Stimulated activated memory B cell treated with anti-CD40 and anti-IgM and Interleukin-4, amounts not matched to agents 10 μg/mL and 1 μg/mL and 100 μg/mL, for 72 hours (primary cell): ENCODE measurements at places on chromosomes 11 and 22.

GRCh38 chr11:102108734-102109440 lies 1.4 kb upstream of the YAP1 start:
- peaks cover 12% of the 10 kb centered on the region for H3K4me1 ChIP-seq
- no peak for ATAC-seq
- H3K4me3 ChIP-seq: no peak overlapping the region
- H3K27me3 ChIP-seq: peaks cover 52% of the 10 kb centered on the region
- no peak overlapping the region for H3K27ac ChIP-seq
- no peaks in the 10 kb centered on the region for H3K36me3 ChIP-seq

GRCh38 chr11:69355346-69355940 lies 61.5 kb downstream of the MYEOV start:
- H3K36me3 ChIP-seq: no peaks in the 10 kb centered on the region
- H3K27me3 ChIP-seq: peaks cover 48% of the 10 kb centered on the region
- no peak overlapping the region for H3K27ac ChIP-seq
- peaks cover 4% of the 10 kb centered on the region for H3K4me1 ChIP-seq

GRCh38 chr11:78941226-78941851 lies 366.7 kb upstream of the NARS2 start:
- no peak overlapping the region for H3K4me3 ChIP-seq
- no peaks in the 10 kb centered on the region for H3K36me3 ChIP-seq
- ATAC-seq: no peak
- no peak overlapping the region for H3K27ac ChIP-seq
- H3K4me1 ChIP-seq: no peaks in the 10 kb centered on the region

DNA sequence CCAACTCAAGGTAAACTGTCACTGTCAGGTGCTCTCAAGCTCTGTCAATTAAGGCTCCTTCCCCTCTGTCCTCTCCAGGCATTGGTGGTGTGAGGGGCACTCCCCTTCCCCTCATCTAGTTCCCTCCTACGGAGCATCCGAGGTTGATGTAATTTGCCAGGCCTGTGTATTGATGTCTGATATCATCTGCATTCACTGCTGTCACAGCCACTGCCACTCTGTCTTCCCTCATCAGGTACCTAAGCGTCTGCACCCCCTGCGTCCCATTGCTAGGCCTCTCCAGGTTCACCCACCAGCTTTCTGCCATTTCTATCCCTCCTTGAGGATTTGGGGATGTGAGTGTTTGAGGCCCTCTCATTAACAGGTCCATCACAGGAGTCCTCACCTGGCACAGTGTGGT lies 50.0 kb upstream of the SYT13 start:
- ATAC-seq: no peak
- no peaks in the 10 kb centered on the region for H3K36me3 ChIP-seq
- peaks cover 34% of the 10 kb centered on the region for H3K4me1 ChIP-seq

GRCh38 chr22:19882446-19883381 lies 28.0 kb upstream of the GNB1L start:
- no peaks in the 10 kb centered on the region for H3K27me3 ChIP-seq
- H3K36me3 ChIP-seq: no peaks in the 10 kb centered on the region
- H3K27ac ChIP-seq: no peak overlapping the region
- no peak overlapping the region for H3K4me3 ChIP-seq

DNA sequence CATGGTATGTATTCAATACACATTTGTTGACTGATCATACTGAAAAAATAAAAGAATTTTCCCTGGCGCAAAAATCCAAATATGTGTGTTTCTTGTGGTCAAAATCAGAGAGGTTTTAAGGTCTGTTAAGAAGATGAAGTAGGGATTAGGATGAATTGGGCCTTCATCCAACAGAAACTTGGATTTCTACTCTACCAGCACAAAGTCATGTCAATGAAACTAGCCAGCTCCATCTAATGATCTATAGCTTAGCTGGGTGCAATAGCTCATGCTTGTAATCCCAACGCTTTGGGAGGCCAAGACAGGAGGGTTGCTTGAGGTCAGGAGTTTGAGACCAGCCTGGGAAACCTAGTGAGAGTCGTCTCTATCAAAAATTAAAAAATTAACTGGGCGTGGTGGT lies 65.5 kb downstream of the USP35 start:
- no peak overlapping the region for H3K27ac ChIP-seq
- ATAC-seq: no peak
- H3K4me1 ChIP-seq: peaks cover 6% of the 10 kb centered on the region
- H3K27me3 ChIP-seq: no peaks in the 10 kb centered on the region
- H3K36me3 ChIP-seq: peaks cover 17% of the 10 kb centered on the region
- no peak overlapping the region for H3K4me3 ChIP-seq

DNA sequence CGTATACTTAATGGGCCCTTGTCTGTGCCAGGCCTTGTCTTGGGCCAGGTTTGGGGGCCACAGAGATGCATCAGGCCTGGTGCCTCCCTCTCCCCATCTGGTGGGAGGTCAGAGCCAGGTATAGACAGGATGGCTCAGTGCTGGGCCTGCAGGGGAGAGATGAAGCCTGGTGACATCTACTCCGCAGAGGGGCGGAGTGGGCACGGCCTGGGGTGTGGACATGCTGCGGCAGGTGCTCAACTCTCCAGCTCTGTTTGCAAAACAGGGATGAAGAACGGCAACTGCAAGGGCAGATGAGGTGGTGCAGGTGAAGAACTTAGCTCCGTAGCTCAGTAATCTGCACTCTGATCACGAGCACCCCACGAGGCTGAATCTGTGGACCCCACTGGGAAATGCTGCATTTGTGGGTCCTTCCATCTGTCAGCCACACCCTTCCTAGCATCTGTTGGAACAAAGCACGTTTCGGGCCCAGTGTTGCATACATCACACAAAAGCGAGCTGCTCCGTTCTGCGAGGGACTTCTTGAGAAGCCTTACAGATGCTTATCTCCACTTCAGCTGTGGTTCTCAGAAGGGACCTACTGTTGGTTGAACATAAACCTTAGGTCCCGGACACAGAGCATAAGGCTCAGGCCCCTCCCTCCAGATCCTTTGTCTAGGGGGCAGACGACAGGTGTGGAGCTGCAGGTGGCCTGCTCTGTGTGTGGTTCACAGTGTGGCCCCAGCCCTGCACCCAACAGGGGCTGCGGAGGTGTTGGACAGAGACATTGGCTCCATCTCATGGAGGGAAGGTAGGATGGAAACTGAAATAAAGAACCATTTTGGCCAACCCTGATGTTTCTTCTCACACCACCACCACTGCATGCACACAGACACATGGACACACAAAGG lies 78.3 kb downstream of the LRRC32 start:
- no peak overlapping the region for H3K27ac ChIP-seq
- H3K4me1 ChIP-seq: peaks cover 46% of the 10 kb centered on the region
- no peak for ATAC-seq
- H3K27me3 ChIP-seq: peaks cover 8% of the 10 kb centered on the region

GRCh38 chr11:44728491-44728910 lies 1.7 kb downstream of the TSPAN18 start:
- no peak overlapping the region for H3K27ac ChIP-seq
- H3K36me3 ChIP-seq: no peaks in the 10 kb centered on the region
- H3K27me3 ChIP-seq: peaks cover 25% of the 10 kb centered on the region

GRCh38 chr22:30226192-30226832 lies 20.2 kb downstream of the LIF start:
- H3K36me3 ChIP-seq: no peaks in the 10 kb centered on the region
- ATAC-seq: no peak
- H3K27me3 ChIP-seq: peaks cover 33% of the 10 kb centered on the region
- H3K4me1 ChIP-seq: peaks cover 21% of the 10 kb centered on the region

- peaks cover 4% of the 10 kb centered on the region for H3K4me1 ChIP-seq
- peaks cover 20% of the 10 kb centered on the region for H3K36me3 ChIP-seq
- H3K27ac ChIP-seq: no peak overlapping the region
- no peaks in the 10 kb centered on the region for H3K27me3 ChIP-seq
- no peak for ATAC-seq
These were observed 19.6 kb upstream of the PISD start for GRCh38 chr22:31681349-31682345.

GRCh38 chr11:79346021-79346420 lies 94.8 kb downstream of the TENM4 start:
- no peaks in the 10 kb centered on the region for H3K36me3 ChIP-seq
- ATAC-seq: no peak
- no peak overlapping the region for H3K27ac ChIP-seq
- peaks cover 11% of the 10 kb centered on the region for H3K27me3 ChIP-seq

- no peaks in the 10 kb centered on the region for H3K27me3 ChIP-seq
- H3K4me1 ChIP-seq: no peaks in the 10 kb centered on the region
- no peak for ATAC-seq
- H3K4me3 ChIP-seq: no peak overlapping the region
These were observed 74.5 kb upstream of the LUZP2 start for GRCh38 chr11:24422376-24422775.

GRCh38 chr11:34811858-34812257 lies 104.3 kb downstream of the APIP start:
- H3K4me1 ChIP-seq: no peaks in the 10 kb centered on the region
- peaks cover 26% of the 10 kb centered on the region for H3K27me3 ChIP-seq
- no peak overlapping the region for H3K27ac ChIP-seq
- peaks cover 6% of the 10 kb centered on the region for H3K36me3 ChIP-seq

- no peak overlapping the region for H3K4me3 ChIP-seq
- no peak overlapping the region for H3K27ac ChIP-seq
- peaks cover 14% of the 10 kb centered on the region for H3K4me1 ChIP-seq
- H3K36me3 ChIP-seq: no peaks in the 10 kb centered on the region
These were observed 2.3 kb downstream of the PRSS23 start for GRCh38 chr11:86802601-86803051.

- no peak overlapping the region for H3K4me3 ChIP-seq
- ATAC-seq: no peak
- H3K27me3 ChIP-seq: no peaks in the 10 kb centered on the region
- H3K27ac ChIP-seq: no peak overlapping the region
These were observed 2.8 kb downstream of the HRAS start for GRCh38 chr11:532527-532985.

- H3K36me3 ChIP-seq: no peaks in the 10 kb centered on the region
- H3K4me3 ChIP-seq: peak overlapping the region; percentile 61
- peaks cover 89% of the 10 kb centered on the region for H3K27me3 ChIP-seq
These were observed 10.2 kb downstream of the ROBO3 start for GRCh38 chr11:124875401-124875800.

GRCh38 chr11:62694455-62695167 lies 5.3 kb upstream of the LRRN4CL start:
- peaks cover 33% of the 10 kb centered on the region for H3K36me3 ChIP-seq
- peaks cover 10% of the 10 kb centered on the region for H3K4me1 ChIP-seq
- no peak overlapping the region for H3K4me3 ChIP-seq
- no peaks in the 10 kb centered on the region for H3K27me3 ChIP-seq
- ATAC-seq: peak; percentile 76
- H3K27ac ChIP-seq: peak overlapping the region; percentile 56

- peaks cover 38% of the 10 kb centered on the region for H3K27me3 ChIP-seq
- ATAC-seq: no peak
- H3K4me3 ChIP-seq: no peak overlapping the region
- no peak overlapping the region for H3K27ac ChIP-seq
These were observed 54.6 kb downstream of the LRRC32 start for GRCh38 chr11:76615950-76616349.

- H3K27me3 ChIP-seq: peaks cover 27% of the 10 kb centered on the region
- H3K4me3 ChIP-seq: no peak overlapping the region
- H3K4me1 ChIP-seq: no peaks in the 10 kb centered on the region
- no peak overlapping the region for H3K27ac ChIP-seq
- no peaks in the 10 kb centered on the region for H3K36me3 ChIP-seq
These were observed 1.6 kb upstream of the TRIM29 start for GRCh38 chr11:120139316-120140069.

- no peaks in the 10 kb centered on the region for H3K27me3 ChIP-seq
- no peak overlapping the region for H3K27ac ChIP-seq
- no peak overlapping the region for H3K4me3 ChIP-seq
- peaks cover 24% of the 10 kb centered on the region for H3K4me1 ChIP-seq
- peaks cover 29% of the 10 kb centered on the region for H3K36me3 ChIP-seq
These were observed 24.0 kb upstream of the SMIM38 start for GRCh38 chr11:69131644-69132300.

DNA sequence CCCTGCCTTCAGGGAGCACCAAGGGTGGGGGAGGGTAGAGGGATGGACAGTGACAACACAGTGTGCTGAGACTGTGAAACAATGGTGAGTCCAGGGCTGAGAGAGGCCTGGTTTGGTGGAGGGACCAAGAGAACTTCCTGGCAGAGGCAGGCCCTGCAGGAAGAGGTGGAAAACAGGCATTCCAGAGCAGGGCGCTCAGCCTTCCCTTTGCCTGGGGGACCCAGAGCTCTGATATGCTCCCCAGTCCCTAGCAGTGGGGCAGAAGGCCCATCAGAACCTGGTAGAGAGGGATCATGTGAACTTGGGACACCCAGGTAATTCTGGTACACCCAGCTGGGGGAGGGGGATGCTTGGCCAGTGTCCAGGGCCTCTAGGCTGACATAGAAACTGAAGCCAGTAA lies 17.2 kb upstream of the UVRAG start:
- peaks cover 64% of the 10 kb centered on the region for H3K36me3 ChIP-seq
- no peaks in the 10 kb centered on the region for H3K27me3 ChIP-seq
- no peak overlapping the region for H3K4me3 ChIP-seq
- H3K4me1 ChIP-seq: peaks cover 8% of the 10 kb centered on the region
- H3K27ac ChIP-seq: no peak overlapping the region

- ATAC-seq: no peak
- H3K27me3 ChIP-seq: no peaks in the 10 kb centered on the region
- H3K36me3 ChIP-seq: no peaks in the 10 kb centered on the region
- no peak overlapping the region for H3K4me3 ChIP-seq
These were observed 200.5 kb downstream of the GRIK4 start for GRCh38 chr11:120712014-120712413.

- H3K4me1 ChIP-seq: no peaks in the 10 kb centered on the region
- no peaks in the 10 kb centered on the region for H3K36me3 ChIP-seq
- no peak overlapping the region for H3K27ac ChIP-seq
- no peaks in the 10 kb centered on the region for H3K27me3 ChIP-seq
- H3K4me3 ChIP-seq: no peak overlapping the region
These were observed 745.8 kb upstream of the ANO5 start for GRCh38 chr11:21446939-21447590.

DNA sequence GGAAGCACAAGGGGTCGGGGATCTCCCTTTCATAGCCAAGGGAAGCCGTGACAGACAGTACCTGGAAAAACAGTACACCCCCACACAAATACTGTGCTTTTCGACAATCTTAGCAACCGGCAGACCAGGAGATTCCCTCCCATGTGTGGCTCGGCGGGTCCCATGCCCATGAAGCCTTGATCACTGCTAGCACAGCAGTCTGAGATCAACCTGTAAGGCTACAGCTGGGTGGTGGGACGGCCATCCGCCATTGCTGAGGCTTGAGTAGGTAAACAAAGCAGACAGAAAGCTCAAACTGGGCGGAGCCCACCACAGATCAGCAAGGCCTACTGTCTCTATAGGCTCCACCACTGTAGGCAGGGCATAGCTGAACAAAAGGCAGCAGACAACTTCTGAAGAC lies 180.2 kb upstream of the SOX6 start:
- no peaks in the 10 kb centered on the region for H3K36me3 ChIP-seq
- no peak for ATAC-seq
- no peak overlapping the region for H3K4me3 ChIP-seq

DNA sequence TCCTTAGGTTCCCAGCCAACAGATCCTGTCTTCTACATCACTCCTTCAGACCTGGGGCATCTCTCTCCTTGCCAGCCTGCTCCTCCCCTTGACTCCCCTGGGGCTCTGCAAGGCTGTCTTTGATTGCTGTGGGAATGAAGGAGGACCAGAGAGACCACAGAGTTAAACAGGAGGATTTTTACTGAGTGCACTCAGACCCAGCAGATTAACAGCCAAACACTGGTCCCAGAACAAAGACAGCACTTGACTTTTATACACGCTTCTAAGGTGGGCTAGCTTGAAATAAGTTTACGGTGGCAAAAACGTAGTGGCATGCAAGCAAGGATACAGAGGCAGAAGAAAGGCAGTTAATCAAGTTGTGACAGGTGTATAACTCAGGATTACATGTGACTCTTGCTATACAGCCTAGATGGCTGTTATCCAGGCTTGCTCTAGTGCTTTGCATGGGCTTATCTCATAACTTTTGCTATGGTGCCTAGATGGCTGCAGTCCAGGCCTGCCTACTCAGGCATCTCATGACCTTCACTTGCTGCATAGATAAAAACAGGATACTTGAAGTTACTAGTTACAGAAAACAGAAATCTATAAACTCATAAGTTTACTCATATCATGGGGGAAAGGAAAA lies 22.0 kb upstream of the GLYATL1 start:
- no peaks in the 10 kb centered on the region for H3K4me1 ChIP-seq
- H3K27me3 ChIP-seq: peaks cover 29% of the 10 kb centered on the region
- H3K27ac ChIP-seq: no peak overlapping the region
- H3K36me3 ChIP-seq: no peaks in the 10 kb centered on the region
- no peak overlapping the region for H3K4me3 ChIP-seq
